ENCODE measurements at places on chromosomes 3 and 15. TPM values are rescaled to one million over a fixed set of nuclear protein-coding genes. Genes with fewer than 3 reads are reported as not detected.

Gene DUSP7
- 162 TPM for total RNA-seq

Gene CD96
- 0.08 TPM for total RNA-seq

Gene CCDC71
- 47.6 TPM for total RNA-seq

Gene CHDH
- total RNA-seq, result 0.08 TPM

Gene GNAT1
- not detected for total RNA-seq

Gene ADIPOQ
- not detected for total RNA-seq

Gene NR1I2
- total RNA-seq, result 0.08 TPM

Gene EAF2
- total RNA-seq, result 0.62 TPM

Gene SLC9C1
- total RNA-seq, result not detected

Gene ATP13A5
- not detected for total RNA-seq

Gene MUSTN1
- 1.6 TPM for total RNA-seq

Gene TSEN2
- 17.6 TPM for total RNA-seq

Gene HERC2
- total RNA-seq, result 25.5 TPM

Gene TMEM42
- 34.2 TPM for total RNA-seq

Gene MCTP2
- 12.4 TPM for total RNA-seq

Gene GOLGA6B
- total RNA-seq, result not detected

Gene EID1
- total RNA-seq, result 105 TPM

Gene CPLX3
- total RNA-seq, result not detected

Gene CX3CR1
- total RNA-seq, result not detected

Gene NMNAT3
- 4.0 TPM for total RNA-seq

Gene FOXB1
- total RNA-seq, result not detected

Gene ST8SIA2
- not detected for total RNA-seq

Gene RFTN1
- total RNA-seq, result 43.6 TPM

Gene CHRNA5
- total RNA-seq, result 3.8 TPM

Gene TM4SF1
- 154 TPM for total RNA-seq

Gene ASB14
- not detected for total RNA-seq

Gene P2RY13
- not detected for total RNA-seq

Gene A4GNT
- not detected for total RNA-seq

Gene CYP11A1
- total RNA-seq, result 0.16 TPM

Gene GABRB3
- total RNA-seq, result 1.8 TPM

Gene PATL2
- total RNA-seq, result not detected

Gene KBTBD13
- total RNA-seq, result not detected

Gene CHRD
- not detected for total RNA-seq

Gene FBXO40
- not detected for total RNA-seq

Gene ADAM10
- 38.4 TPM for total RNA-seq

Gene CNOT10
- 18.0 TPM for total RNA-seq

Gene MYO1E
- total RNA-seq, result 141 TPM

Gene ERC2
- total RNA-seq, result 3.3 TPM

Gene ADGRG7
- not detected for total RNA-seq

Gene LINGO1
- total RNA-seq, result not detected
